ENCODE measurements at places on chromosomes 2 and 18.
A peak's percentile ranks its signal among the peaks of the same experiment; 100 is the strongest.

- no peak for DNase-seq
Observed at GRCh38 chr18:2918761-2919550, 72.2 kb downstream of the EMILIN2 start.

DNA sequence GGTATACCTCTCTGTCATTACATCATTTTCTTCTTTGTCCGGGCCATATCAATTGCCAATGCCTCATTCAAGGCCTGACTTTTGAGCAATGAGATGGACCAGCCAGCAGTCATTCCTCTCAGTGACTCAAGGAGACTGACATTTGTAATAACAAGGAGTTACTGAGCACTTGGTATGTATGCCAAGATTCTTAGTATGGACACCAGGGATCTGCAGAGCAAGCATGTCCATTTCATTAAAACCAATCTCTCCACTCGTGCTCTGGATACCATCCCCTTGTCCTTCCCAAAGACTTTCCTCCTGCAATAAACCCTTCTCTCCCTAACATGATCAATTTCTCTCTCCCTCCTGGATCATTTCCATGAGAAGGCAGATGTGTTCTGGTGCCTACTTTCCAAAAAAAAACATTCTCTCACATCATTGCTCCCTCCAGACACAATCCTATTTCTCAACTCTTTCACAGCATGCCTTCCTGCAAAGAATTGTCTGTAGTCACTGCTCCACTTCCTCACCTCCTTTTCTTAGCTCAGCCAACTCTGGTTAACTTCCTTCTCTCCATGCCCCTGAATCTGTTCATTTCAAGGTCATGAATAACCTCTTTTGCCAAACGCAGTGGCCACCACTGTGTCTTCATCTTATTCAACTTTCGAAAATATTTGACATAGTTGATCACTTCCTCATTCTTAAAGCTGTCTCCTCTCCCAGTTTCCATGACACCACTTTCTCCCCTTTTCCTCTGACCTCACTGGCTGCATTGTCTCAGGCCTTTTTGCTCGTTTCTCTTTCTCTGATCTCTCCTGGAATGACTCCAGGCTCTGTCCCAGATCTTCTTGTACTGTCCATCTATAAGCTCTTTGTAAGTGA, 102.8 kb upstream of the CYP1B1 start:
- DNase-seq = no peak

DNA sequence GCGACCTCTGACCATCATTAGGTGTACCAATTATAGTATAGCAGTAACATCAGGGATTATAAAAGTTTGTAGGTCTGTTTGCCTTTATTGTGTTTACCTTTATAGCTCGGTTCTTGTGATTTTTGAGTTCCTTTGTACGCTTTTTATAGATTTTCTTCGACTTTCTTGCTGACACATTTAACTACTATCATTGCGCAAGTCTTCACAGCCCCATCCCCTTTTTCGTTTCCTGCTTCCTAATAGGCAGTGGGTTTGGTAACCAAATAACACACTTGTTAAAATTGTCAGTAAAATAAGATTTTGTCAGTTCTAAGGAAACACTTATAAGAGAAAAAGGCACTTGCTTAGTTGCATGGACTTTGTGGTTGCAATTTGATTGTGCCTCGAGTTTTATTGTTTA, 541.5 kb downstream of the LRP1B start:
- no peak for DNase-seq

GRCh38 chr2:9649261-9649660, 18.5 kb upstream of the YWHAQ start:
- no peak for DNase-seq

DNA sequence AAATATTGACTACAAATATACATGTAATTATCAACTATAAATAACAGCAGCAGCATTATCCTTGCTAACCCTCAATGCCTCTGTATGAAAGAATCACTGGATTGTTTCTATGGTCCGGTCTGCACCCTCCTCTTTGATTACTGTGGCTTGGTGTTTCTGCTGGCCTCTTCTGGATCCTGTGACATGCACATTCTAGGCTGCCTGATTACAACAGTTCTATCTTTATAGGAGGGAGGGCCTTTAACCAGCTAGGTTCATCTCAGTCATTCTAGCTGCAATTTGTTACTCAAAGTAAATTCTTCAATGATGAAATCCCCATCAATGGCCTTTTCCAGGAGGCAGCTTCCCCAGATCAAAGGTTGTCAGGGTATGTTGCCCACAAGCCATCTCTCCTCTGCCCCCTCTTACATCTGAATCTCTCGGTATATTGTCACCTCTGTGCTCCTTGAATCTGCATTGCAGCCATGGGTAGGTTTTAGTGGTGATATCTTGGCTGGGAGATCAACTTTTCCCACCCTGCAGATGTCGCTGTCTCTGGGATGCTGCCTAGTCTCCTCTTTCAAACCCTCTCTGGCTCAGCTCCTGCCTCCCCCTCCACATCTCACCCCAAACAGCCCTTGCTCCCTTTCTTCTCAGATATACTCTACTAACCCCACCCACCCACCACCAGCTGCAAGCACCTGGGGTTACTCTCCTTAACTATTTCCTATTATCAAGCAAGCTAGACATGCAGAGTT, 106.2 kb upstream of the BZW1 start:
- DNase-seq = no peak

DNA sequence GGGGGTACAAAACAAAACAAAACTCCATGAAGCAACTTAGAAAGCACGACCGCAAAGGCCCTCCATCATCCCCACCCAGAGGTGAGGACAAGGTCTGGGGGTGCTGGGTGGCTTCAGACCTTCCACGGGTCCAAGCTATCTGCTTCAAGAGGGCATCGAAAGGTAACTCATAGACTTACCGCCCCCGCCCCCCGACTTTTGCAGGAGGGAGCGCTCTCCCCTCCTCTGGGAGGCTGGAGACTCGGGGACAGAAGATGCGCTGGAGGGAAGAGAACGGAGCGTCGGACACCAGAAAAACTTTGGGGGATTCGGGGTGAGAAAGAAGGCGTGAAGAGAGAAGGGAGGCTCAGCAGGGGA, 300 bp upstream of the STON1 start:
- no peak for DNase-seq

DNA sequence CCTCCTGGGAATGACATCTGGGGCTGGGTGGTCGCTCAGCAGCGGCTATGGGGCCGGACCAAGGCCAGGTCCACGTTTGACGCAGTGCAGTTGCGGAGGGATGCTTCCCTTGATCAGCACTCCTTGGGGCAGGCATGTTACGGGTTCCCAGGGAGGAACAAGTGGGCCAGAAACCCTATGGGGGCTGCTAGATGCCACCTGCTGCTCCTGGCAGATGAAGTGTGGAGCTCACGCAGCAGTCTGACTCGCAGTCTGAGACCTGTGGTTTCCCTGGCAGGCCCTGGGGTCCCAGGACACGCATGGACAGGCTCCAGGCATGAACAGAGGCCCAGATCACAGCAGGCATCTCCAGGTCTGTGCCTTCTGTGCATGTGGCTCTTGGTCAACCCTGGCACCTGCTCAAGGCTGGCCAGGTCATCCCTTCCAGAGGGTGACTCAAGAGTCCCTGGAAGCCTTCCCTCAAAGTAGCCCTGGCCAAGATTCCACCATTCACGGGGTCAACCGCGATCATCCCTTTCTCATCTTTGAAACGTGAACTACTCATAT, 20.0 kb downstream of the KCNF1 start:
- no peak for DNase-seq

DNA sequence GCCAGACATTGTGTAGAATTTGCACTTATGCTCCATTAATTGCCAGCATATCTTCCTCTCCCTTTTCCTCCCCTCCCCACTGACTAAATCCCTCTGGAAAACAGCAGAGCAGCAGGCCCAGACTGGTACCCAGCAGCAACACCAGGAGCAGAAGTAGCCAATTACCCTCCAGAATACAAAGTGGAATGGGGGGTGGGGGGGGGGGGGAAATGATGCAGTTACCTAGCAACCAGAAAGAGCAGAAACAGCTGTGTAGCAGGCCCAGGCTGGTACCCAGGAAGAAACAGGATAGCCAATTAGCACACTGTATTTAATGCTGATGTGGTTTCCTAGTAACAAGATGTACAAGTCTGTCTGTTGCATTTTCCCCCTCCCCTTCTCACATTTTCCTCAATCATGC, 52.3 kb downstream of the KLF7 start:
- no peak for DNase-seq

DNA sequence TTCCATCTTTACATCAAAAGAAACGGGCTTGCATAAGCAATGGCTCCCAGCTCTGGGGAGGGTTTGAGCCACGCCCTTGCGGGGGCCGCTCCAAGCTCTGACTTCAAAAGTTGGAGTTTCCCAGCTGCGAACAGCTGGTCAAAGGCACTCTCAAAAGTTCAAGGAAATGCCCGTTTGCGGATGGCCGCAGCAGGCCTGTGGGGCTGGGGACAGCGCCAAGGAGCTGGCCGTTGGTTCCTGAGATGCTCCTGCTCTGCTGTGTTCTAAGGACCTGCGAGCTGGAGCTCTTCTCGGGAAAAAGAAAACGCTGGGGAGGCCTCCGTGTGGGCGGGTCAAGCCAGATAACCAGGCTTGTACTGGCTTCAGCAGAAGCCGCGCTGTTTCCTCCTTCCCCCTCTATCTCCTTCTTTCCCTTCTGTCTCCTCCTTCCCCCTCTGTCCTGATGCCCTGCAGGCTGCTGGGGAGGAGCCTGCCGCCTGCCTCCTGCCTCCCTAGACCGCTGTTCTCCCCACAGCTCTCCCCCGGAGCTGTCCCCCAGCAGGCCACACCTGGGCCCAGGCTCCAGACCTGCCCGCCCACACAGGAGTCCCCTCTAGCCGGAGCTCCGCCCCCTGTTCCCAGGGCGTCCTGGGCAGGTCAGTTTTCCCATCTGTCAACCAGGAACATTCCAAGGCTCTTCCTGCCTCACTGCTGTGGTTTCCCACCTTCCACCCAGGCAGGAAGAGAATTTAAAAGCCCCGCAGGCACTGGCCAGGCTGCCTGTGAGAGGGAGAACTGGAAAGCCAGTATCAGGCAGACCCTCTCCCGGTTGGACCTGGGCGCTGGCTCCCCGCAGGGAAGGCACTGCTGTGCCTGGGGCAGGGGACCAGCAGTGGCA, 14.1 kb downstream of the KLF11 start:
- peak; percentile 76 for DNase-seq

GRCh38 chr2:31430439-31431165, 16.1 kb upstream of the XDH start:
- no peak for DNase-seq

DNA sequence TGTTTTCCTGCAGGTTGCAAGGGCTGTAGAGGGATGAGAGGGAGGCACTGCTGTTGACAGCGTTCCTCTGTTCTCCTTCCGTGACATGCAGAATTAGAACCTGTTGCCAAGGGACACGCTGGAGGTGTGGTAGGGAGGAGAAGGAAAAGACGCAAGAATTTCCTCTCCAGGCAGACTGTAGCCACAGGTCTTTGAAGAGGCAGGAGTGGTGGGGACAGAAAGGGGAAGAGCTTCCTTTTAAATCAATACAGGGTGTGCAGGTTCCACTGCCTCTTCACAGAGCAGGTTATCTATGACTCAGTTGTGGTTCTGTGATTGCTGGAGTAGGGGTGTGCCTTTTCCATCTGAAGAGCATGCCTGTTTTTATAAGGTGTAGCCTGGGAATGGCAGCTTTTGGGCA, 133.0 kb downstream of the WDSUB1 start:
- DNase-seq = no peak

DNA sequence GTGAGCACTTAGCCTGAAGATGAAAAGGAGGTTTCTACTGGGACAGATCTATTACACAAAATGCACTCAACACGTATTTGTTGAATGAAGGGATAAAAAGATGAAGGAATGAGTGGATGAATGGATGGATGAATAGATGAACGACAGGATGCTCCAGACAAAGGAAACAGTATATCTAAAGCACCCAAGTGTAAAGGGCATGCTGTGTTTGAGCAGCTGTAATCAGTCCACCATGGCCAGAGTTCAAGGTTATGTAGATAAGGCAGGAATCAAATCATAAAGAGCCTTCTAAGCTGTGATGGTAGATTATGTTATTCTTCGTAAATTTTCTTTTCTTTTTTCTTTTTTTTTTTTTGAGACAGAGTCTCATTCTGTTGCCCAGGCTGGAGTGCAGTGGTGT, 213.8 kb upstream of the FBXO11 start:
- DNase-seq = no peak

GRCh38 chr2:148981781-148982180, 56.7 kb upstream of the LYPD6B start:
- no peak for DNase-seq
